ENCODE measurements at places on chromosomes 2 and 18. TPM values are rescaled to one million over a fixed set of nuclear protein-coding genes. Genes with fewer than 3 reads are reported as not detected.

Gene EML6
- total RNA-seq = 0.09 TPM

Gene REEP1
- 0.55 TPM for total RNA-seq

Gene CLEC4F
- not detected for total RNA-seq

Gene SNRPD1
- total RNA-seq = 71.4 TPM

Gene CPLX4
- not detected for total RNA-seq

Gene POMC
- not detected for total RNA-seq

Gene SCN9A
- 58.6 TPM for total RNA-seq

Gene TUBB8B
- 0.07 TPM for total RNA-seq

Gene TUBA4B
- total RNA-seq = not detected

Gene ARPC2
- 231 TPM for total RNA-seq

Gene ZNF396
- 1.2 TPM for total RNA-seq

Gene KRTCAP3
- 1.0 TPM for total RNA-seq

Gene RASGRP3
- total RNA-seq = not detected

Gene ANKRD39
- total RNA-seq = 13.2 TPM

Gene CDCA7
- total RNA-seq = 25.1 TPM

Gene NAPG
- total RNA-seq = 27.0 TPM

Gene ODC1
- total RNA-seq = 656 TPM

Gene PROKR1
- total RNA-seq = not detected

Gene REG3G
- not detected for total RNA-seq

Gene ZC3H6
- total RNA-seq = 8.7 TPM

Gene SCN7A
- total RNA-seq = 0.02 TPM

Gene DHRS9
- not detected for total RNA-seq

Gene CCDC68
- 64.8 TPM for total RNA-seq

Gene KLHL41
- not detected for total RNA-seq

Gene SNTG2
- total RNA-seq = not detected

Gene RAD51AP2
- total RNA-seq = not detected

Gene BCL11A
- total RNA-seq = 2.1 TPM

Gene PROC
- total RNA-seq = 0.15 TPM

Gene ZNF385B
- 2.3 TPM for total RNA-seq

Gene HRH4
- total RNA-seq = 0.12 TPM

Gene TMEM18
- total RNA-seq = 28.6 TPM

Gene GKN1
- 1.6 TPM for total RNA-seq

Gene TWSG1
- total RNA-seq = 16.7 TPM

Gene CNDP1
- total RNA-seq = not detected

Gene GALR1
- total RNA-seq = not detected

Gene DIPK1C
- not detected for total RNA-seq

Gene LINC00305
- not detected for total RNA-seq

Gene GRB14
- total RNA-seq = 1.5 TPM

Gene RBFA
- total RNA-seq = 32.3 TPM

Gene MOGAT1
- not detected for total RNA-seq

Gene ACMSD
- not detected for total RNA-seq

All from NCI-H460 (cell line).